Pulmonary artery endothelial cell (primary cell): ENCODE measurements at places on chromosomes 13 and 19.

GRCh38 chr19:19170053-19170872 lies at the start of gene MEF2B:
TSS of gene MEF2B (minus strand) at chr19:19170263. CDS start at chr19:19150735, 19,528 bp downstream.
- no peak for DNase-seq

GRCh38 chr13:21703846-21704245 lies 33.0 kb downstream of the FGF9 start:
- no peak for DNase-seq

DNA sequence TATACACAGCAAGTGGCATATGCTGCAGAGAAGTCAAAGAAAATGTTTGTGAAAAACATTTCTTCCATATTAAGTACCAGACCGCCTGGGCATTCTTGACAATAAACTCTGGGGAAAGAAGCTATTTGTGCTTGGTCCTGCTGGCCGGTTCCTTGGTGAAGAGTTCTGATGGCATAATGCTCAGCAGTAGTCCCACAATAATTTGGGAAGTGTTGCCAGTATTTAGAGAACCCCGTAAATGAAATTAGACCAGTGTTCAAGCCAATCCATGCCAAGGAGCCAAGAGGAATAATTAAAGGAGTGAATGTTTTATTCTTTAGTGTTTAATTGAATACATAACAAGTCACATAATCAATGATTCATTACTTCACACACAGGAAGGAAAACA lies 6.3 kb downstream of the KCTD12 start:
- DNase-seq, result no peak

- DNase-seq, result no peak
Observed at GRCh38 chr13:79987323-79987722, 353.6 kb downstream of the SPRY2 start.

- DNase-seq, result no peak
Observed at GRCh38 chr13:52739468-52740071, at the start of gene CNMD. TSS of gene CNMD (minus strand) at chr13:52739820. CDS start at chr13:52739701, 119 bp downstream.

DNA sequence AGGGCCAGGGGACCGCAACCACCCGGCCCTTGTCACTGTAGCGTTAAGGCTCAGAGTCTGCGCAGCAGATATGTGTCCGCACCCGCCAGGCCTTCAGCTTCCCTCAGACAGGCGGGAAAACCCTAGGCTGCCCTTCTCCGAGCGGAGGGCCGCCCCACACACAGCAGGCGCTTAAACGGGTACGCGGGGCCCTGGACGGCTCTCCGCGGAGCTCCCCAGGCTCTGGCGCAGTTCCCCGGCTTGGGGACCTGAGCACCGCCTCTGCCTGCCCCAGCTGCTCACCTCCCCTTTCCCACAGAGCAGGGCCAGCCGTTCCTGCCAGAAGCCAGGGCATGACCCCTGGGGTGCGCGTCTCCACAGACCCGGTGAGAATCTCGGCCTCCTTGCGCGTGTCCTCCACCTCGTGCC lies 593 bp downstream of the ZNF135 start:
- DNase-seq, result no peak

DNA sequence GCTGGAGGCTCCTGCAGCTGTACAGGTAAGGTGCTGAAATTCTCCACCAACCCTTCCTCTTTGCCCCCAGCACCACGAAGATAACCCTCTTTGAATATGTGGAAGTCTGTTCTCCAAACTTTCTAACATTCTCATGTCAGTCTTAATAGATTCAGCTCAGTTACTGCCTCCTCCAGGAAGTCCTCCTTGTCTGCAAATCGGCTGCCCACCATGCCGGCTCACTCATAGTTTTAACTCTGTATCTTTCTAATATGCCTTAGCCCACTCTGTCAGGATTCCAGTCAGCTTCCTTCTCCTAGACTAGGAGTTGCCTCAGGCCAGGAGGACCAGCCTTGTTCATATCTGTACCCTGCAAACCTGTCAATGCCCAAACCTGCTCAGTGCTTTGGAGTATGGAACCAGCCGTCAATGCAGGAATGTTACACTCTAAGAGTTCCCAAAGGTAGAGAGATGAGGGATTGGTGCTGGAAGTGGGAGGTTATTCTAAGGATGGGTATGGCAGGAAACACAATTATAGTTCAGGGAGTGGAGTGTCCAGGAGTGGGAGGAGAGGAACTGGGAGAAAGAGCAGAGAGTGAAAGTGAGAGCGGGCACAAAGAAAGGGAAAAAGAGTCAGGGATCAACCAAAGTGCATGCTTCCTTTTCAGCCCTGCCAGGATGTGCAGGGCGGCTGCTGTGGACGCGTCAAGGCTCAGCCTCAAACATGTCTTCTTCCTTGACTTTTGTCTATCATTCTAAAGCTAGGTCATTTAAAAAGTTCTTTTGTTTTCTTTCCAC lies 38.0 kb upstream of the ALOX5AP start:
- DNase-seq, result no peak

DNA sequence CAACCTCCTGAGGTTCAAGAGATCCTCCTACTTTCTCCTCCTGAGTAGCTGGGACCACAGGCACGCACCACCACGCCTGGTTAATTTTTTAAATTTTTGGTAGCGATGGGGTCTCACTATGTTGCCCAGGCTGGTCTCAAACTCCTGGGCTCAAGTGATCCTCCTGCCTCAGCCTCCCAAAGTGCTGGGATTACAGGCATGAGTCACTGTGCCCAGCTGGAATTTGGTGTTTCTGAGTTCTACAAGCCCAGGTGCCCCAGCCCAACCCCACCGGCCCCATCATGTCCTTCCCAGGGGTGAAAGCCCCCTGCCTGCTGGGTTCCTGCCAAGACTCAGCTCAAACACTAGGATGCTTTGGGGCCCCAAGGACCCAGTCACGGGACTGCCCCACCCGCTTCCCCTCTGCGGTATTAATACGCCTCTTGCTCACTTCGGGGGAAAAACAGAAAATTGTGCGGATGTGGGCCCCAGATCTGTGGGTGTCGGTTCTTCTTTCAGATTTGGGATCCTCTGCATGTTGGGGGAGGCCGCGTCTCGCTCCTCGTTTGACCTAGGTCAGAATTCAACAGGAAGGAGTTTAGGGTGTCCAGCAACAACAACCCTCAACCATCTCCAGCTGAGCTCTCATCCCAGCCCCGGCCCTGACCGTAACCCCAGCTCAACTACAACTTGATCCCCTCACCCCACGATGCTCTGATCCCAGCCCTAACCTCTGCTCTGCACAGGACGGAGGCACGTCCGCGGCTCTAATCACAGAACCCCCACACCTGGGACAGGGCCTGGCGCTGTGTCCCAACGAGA lies 3.7 kb upstream of the FCER2 start:
- DNase-seq, result no peak

GRCh38 chr13:21012841-21013681 lies 48.3 kb downstream of the LATS2 start:
- DNase-seq, result no peak

DNA sequence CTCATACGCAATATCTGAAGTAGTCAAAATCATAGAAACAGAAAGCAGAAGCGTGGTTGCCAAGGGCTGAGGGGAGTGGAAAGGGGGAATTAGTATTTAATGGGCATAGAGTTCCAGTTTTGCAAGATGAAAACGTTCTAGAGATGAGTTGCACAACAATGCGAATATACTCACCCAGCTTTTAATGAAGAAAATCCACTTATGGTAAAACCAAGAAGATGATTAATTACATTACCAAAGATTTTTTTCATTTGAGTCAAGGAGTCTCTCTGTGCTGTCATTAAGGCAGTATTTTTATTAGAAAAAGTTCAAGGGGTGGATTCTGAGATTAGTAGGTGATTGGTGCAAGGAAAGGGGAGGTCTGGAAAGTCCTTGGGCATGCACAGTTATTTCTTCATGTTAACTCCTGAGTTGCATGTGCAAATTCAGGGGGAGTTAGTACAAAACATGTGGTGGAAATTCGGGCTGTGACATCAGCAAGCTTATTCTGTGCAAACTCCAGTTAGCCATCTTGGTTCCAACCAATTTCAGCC lies 6.9 kb upstream of the CBY2 start:
- no peak for DNase-seq

GRCh38 chr19:43765109-43765876 lies 10.5 kb upstream of the SMG9 start:
- DNase-seq, result peak; percentile 57

GRCh38 chr13:49044836-49045235 lies 69.1 kb downstream of the FNDC3A start:
- no peak for DNase-seq

DNA sequence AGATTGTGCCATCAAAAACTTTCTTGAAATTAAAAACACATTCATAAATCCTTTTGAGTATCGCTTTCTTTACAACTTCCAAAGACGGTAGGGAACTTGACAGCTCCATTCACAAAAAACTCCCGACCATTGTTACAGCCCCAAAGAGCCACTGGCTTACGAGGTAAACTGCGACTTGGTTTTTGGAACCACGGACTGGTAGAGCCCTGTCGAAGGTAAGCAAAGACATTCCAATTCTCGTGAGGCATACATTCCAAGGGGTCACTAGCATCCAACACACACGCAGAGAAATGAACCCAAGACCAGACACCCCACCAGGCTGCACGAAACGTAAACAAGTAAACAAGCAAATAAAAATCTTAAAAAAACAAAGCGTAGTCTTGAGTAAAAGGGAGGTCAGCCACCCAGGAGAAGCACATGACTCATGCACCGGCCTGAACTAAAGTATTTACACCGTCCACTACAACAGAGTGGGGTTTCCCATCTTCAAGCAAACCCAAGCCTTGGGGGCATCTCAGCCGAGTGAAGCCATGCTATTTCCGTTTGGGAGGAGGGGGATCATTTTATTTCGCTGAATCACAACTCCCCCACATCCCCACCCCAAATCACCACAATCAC lies 1.4 kb downstream of the BRD4 start:
- DNase-seq, result peak; percentile 36

- no peak for DNase-seq
Observed at GRCh38 chr13:45490068-45490467, 25.3 kb downstream of the COG3 start.

DNA sequence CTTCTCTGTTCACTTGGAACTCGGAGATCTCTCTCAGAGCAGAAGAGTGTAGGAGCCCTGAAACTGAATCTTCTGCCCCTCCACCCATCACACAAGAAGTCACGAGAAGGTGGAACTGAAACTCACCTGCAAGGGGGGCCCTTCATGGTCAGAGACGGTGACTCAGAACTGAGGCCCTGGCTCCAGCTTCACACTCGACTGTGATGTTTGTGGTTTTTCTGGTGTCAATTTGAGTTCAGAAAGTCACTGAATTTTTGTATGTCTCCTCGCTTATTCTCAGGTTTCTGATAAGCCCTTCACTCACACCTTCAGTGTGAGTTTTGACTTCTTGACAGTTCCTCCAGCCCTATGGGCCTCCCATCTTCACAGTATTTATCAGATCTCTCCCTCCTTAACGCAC lies 23.1 kb downstream of the SIGLEC5 start:
- DNase-seq, result no peak

DNA sequence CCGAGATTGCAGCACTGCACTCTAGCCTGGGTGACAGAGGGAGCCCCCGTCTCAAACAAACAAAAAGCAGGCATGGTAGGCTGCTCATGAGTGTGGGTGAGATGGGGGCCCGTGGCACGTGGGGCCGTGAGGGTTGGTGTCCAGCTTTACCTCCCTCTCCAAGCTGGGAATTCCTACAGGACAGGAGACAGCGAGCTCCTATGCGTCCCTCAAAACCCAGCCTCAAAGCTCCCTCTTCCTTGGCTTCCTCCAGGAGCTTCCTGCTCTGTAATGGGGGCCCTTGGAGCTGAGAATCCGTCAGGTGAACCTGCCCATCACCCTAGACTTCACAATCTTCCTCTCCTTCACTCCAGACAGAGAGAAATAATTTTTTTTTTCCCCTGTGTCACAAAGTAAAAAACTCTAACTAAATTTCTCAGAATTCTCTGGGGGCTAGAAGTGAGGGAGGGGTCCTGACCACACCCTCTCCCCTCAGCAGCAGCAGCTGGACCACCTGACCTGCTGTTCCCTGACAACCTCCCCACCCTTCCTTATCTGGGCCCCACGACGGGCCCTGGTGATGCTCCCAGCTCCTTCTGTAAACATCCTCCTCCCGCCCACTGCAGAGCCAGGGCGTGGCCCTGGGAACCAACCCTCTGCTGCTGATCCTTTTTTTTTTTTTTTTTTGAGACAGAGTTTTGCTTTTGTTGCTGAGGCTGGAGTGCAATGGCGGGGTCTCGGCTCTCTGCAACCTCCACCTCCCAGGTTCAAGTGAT lies 22.1 kb upstream of the WDR18 start:
- DNase-seq, result no peak

- no peak for DNase-seq
Observed at GRCh38 chr19:10826846-10827245, 9.2 kb downstream of the TMED1 start.

DNA sequence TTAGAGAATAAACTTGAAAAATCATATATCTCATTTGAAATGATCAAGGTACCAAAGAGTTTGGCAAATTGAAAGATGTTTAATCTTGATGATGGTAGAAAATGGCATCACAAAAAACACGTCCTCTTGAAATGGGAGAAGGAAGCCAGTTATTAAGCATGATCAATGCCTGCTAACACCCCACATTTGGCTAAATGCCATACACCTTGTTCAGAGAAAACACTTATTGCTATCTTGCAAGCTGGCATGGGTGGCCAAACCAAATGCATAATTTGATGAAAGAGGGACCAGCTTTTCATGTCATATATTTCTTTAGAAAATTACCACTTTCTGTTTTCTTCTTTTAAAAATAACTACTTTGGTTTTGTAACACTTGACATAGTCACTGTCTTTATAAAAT lies 141.3 kb downstream of the ZAR1L start:
- DNase-seq, result no peak

DNA sequence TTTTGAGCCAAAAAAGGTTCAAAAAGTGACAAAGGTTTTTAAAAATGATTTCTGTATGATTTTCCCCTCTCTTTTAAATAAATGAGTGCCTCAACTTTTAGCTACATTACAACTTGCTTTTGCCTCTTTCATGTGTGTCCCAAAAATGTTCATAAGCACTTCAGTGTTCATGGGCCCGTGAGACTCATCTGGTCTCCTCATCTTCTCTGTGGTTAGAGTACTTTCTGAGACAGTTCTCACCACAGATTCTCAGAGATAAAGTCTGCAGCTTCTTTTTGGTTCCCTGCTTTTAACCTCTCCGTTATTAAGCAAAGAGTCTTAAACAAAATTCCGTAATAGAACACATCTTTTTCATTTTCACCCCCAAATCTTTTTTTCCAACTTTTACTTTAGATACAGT lies 156.9 kb downstream of the DLEU7 start:
- no peak for DNase-seq

DNA sequence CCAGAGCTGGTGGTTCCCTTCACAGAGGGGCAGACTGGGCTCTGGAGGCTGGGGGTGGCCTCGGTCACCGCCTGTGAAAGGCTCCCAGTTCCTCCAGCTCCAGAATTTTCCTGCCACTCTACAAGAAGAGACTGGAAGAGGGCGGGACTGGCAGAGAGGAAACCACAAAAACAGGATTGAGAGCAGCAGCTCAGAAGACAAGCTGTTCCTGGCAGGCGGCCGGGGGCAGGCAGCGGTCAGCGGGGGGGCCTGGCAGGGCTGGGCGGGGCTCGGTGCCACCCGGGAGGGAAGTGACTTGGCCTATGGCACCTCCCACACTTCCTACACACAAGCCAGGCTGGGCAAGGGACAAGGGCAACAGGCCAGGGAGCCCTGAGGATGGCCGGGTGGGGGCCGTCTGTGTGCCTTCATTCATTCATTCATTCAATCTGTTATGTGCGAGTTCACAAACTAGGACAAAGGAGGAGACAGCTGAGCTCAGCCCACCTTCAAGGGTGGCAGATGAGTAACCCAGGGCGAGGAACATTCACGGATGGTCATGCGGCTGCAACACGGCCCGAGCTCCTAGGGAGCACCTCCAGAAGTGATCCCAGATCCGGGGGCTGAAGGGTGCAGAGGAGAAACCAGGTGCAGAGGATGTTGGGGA lies 16.9 kb upstream of the BTBD2 start:
- peak; percentile 68 for DNase-seq
